ENCODE measurements at places on chromosomes 6 and 20. TPM values are rescaled to one million over a fixed set of nuclear protein-coding genes. Genes with fewer than 3 reads are reported as not detected.

DNA sequence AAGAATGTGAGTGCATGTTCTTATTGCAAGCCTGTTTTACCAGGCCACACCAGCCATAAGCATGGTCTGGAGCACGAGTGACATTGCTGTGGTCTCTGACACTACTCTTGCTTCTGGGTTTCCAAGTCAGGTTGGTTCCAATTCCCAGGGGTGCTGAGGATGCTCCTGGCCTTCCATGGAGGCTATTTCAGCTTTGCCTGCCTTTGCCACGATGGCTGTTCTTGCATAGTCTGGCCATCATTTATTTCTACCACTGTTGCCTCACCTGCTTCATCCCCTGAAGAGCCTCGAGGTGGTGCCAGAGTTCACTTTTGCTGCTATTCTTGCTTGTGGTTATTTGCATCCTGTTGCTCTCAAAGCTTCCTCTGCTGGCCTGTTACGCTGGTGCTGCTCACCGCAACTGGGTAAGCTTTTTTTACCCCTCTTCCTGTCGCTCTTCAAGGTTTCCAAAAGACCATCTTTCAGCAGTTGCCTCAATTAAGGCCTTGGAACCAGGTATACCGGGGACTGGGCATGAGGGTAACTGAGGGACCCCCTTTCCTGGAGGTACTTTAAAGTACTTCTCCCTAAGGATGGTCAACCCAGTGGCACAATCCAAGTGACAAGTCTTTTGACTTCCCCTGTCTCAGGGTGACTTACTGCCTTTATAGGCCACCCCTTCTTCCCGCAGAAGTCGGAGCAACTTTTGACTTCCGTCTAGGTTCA is 64.5 kb downstream of the AKAP7 start:
- peak; percentile 75 for DNase-seq

- DNase-seq: no peak
Measured at GRCh38 chr6:136950436-136951126, 28.5 kb downstream of the SLC35D3 start.

GRCh38 chr20:6074145-6074561 is 20.3 kb upstream of the LRRN4 start:
- DNase-seq: peak; percentile 18

DNA sequence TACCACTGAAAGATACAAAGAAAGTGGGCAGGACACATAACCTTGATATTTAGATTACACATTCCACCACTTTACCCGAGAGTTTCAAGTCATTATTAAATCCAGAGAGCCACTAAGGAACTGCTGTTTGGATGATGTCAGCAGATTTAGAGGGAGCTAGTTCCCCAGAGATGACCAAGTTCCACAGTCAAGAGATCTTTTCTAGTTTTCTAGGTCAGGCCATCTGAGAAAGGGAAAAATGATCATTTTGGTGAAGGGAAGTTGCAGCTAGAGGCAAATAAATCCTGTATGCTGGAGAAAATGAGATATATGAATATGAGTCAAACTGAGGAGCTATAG is 147.8 kb downstream of the HS3ST5 start:
- DNase-seq: no peak

Gene TRIM31
- not detected for total RNA-seq

Gene SEMG1
- total RNA-seq: not detected

Gene VTA1
- 69.2 TPM for total RNA-seq

Gene SUMO4
- total RNA-seq: 0.82 TPM

Gene KCNB1
- total RNA-seq: 0.97 TPM

Gene CST2
- not detected for total RNA-seq
